ENCODE measurements at places on chromosomes 13 and 19. TPM values are rescaled to one million over a fixed set of nuclear protein-coding genes. Genes with fewer than 3 reads are reported as not detected.

ZNF93 gene
- total RNA-seq, result 3.4 TPM

ZNF264 gene
- total RNA-seq, result 28.2 TPM

KL gene
- 2.0 TPM for total RNA-seq

FXYD1 gene
- total RNA-seq, result 7.7 TPM

ZNF221 gene
- 2.1 TPM for total RNA-seq

TGDS gene
- total RNA-seq, result 7.8 TPM

COPE gene
- 200 TPM for total RNA-seq

KCNC3 gene
- total RNA-seq, result 0.76 TPM

CD209 gene
- 12.1 TPM for total RNA-seq

SMIM24 gene
- total RNA-seq, result 45.8 TPM

ZNF792 gene
- 6.4 TPM for total RNA-seq

NXNL1 gene
- total RNA-seq, result not detected

SYDE1 gene
- 3.6 TPM for total RNA-seq

MEIOSIN gene
- total RNA-seq, result not detected

PROZ gene
- not detected for total RNA-seq

CACNG6 gene
- not detected for total RNA-seq

ZSCAN1 gene
- not detected for total RNA-seq

PSG1 gene
- not detected for total RNA-seq

BCAM gene
- total RNA-seq, result 21.4 TPM

HSD17B14 gene
- total RNA-seq, result 3.3 TPM

RDH8 gene
- total RNA-seq, result not detected

CYP2A6 gene
- total RNA-seq, result not detected

MAP1S gene
- 43.5 TPM for total RNA-seq

FUZ gene
- total RNA-seq, result 7.6 TPM

STARD13 gene
- 32.9 TPM for total RNA-seq

EXOC3L2 gene
- 1.3 TPM for total RNA-seq

SIGLEC7 gene
- 1.3 TPM for total RNA-seq

SYNE4 gene
- total RNA-seq, result 9.0 TPM
